ENCODE measurements at places on chromosomes 5 and 9. TPM values are rescaled to one million over a fixed set of nuclear protein-coding genes. Genes with fewer than 3 reads are reported as not detected.

GRCh38 chr5:30604648-30605262, 588.7 kb upstream of the CDH6 start:
- DNase-seq = no peak

DNA sequence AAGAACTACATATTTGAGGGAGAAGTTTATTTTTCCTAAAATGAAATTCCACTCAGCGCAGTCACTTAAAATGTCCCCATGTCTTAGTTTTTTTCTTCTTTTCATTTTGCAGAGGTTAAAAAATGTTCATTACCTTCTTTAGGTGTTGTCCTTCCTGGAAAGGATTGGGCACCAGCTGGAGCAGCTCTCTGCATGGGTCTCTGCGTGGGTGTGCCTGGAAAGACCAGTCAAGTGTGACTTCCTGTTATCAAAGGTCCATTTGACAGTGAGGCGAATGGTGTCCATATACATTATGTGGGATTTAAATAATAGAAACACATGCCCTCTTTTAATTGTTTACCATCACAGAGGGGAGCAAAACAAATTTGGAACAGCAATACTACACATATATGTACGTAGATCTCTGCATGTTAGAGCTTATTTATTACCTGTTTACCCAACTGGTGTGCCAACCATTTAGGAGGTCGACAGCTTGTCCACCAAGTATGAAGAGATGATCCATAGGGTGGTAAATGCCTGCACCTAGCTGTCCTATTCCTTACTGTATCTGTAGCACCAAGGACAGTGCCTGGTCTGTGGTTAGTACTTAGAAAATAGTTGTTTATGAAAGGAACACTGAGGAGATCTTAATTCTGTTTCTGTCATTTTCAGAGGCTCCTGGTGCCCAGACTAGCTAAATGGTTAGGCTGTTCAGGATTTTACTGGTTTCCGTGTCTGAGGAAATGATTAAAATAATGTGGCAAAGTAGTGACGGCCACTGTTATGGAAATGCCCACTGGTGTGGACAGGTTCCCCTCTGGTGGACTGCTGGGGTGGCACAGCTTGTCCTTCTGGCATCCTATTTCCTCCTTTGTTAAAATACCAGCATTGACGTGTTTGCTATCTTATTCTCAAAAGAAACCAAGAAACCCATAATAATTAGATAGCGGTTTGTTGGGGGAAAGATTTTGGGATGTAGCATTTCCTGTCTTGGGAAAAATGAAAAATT, 200.4 kb downstream of the MAST4 start:
- no peak for DNase-seq

- peak; percentile 82 for DNase-seq
Observed at GRCh38 chr9:130995086-130996011, 13.6 kb upstream of the LAMC3 start.

DNA sequence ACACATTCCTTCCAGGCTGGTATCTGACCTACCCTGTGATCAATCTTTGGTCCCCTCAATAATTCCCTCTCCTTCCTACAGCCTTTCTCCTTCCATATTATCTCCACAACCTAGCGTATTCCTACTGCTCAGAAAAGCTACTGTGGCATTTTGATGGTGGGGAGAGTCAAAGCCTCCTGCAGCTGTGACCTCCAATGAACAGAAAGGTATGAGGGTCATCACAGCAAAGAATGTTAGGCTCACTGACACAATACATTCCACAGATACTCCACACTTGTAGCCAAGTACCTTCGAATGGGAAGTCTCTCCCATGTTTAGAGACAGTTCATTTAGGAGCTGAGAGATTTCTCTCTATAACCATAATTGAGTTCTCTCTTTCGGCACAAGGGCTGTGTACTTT, 5.9 kb downstream of the FBN2 start:
- DNase-seq = no peak

DNA sequence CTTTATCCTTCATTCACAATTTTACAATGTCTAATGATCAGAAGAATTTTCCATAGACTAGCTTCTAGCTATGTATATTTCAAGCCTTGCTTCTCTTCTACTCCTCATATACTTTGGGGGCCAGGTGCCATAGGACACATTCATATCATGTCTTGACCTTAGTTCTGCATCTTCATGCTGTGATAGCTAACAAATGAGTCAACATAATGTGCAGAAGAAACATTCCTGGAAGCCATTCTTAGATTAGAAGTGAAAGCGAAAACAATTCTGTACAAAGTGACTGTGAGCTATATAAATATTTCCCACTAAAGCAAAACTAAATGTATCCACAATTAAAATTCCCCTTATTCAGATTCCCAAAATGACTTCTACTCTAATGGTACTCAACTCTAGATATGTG, 320.2 kb upstream of the NREP start:
- DNase-seq = peak; percentile 9

DNA sequence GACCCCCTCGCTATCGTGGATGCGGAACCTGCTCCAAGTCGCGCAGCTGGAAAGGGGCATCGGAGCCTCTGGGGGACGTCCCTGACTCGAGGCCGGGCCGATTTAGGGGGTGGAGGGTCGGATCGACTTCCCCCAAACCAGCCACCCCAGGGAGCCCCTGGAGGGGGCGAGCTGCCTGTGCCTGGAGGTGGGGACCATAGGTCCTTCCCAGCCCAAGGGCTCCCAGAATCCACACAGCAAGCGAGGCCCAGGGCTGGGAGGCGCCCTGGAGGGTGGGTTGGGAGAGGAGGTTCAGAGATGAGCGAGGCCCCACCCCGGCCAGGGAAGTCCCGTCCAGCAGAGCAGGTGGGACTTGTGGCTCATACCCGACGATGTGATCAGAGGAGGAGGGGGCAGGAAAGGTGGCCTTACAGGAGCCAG, 147.6 kb downstream of the GAPVD1 start:
- DNase-seq = no peak

- no peak for DNase-seq
Observed at GRCh38 chr9:130372057-130372456, 72.7 kb upstream of the ASS1 start.

GRCh38 chr5:592158-592557, 20.0 kb upstream of the CEP72 start:
- DNase-seq = no peak

The EQTN gene
- total RNA-seq = not detected

The PCDHB16 gene
- total RNA-seq = 12.2 TPM

The CFAP90 gene
- not detected for total RNA-seq

The TLE1 gene
- total RNA-seq = 39.5 TPM

Data from LHCN-M2 (cell line).